ENCODE measurements at places on chromosomes 7 and 10.
A peak's percentile ranks its signal among the peaks of the same experiment; 100 is the strongest.

- peak; percentile 7 for DNase-seq
Observed at GRCh38 chr10:117431160-117431559, 55.9 kb upstream of the PDZD8 start.

- DNase-seq, result no peak
Observed at GRCh38 chr10:10528563-10528910, 489.1 kb upstream of the CELF2 start.

DNA sequence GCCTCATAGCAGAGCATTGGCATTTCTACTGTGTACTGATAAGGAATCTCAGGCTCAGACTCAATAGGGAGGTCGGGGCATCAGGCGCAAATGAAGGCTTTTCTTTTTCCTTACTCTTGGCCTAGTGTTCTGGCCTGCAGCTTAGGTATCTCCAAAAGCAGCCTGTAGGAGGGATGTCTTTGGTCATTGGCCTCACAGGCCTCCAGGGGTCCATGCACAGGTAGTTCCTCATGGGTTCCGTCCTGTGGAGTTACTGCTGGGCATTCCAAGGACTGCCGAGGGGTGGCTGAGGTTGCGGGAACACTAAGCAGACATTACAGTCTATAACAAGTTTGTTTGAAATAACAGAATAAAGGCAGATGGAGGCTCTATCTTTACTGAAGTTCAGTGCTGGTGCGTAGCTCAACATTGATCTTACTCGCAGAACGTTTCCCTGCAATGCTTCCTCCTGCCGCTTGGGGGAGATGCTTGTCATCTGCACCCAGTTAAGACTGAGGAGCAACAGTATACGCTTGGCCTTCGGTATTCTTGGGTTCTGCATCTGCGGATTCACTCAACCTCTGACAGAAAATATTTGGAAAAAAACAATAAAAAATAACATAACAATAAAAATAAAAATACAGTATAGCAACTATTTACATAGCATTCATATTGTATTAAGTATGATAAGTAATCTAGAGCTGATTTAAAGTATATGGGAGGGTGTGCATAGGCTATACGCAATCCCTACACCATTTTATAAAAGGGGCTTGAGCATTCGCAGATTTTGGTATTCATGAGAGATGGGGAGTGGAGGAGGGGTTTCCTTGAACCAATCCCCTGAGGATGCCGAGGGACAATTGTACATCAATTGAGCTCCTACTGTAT, 58.9 kb downstream of the SH2D4B start:
- no peak for DNase-seq

GRCh38 chr7:3150027-3150426, 106.4 kb upstream of the CARD11 start:
- no peak for DNase-seq

GRCh38 chr10:72702868-72703581, 11.1 kb downstream of the MCU start:
- no peak for DNase-seq

DNA sequence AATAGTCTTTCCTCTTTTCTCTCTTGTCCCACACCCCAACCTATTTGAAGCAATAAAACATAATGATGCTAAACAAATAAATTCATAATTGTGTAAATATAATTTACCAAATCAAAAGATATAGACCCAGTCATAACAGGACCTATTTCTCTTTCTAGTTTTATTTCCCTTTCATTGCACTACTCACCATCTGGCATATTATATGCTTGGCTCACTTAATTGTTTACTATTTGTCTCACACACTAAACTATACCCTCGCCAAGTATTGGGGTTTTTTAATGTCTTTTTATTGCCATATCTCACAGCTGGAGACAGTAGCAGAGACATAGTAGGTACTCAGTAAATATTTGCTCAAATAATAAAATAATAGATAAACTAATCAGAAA, 597.5 kb upstream of the PCDH15 start:
- no peak for DNase-seq

All from foreskin melanocyte (primary cell).